ENCODE measurements at places on chromosomes 12 and 14. TPM values are rescaled to one million over a fixed set of nuclear protein-coding genes. Genes with fewer than 3 reads are reported as not detected.

CIDEB gene
- polyA plus RNA-seq = 2.6 TPM

GRCh38 chr12:47989666-47990065, 14.6 kb downstream of the COL2A1 start:
- no peak for DNase-seq

DNA sequence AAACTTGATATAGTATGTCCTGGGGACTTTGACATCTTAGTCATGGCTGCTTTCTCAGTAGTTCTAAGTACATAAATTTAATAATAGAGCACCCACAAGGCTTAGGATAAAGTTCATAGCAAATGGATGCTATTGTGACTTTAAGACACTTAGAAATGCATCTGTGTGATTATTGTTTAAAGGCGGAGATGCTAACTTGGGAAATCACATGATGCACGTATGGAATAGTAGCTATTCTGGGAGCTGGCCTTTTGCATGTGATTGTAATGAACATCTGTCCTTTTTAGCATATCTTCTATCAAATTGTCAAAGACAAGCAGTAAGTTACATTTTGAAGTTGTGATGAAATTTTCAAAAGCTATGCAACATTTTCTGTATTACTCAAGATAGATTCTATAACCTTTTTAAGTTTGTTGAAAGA, 46.7 kb upstream of the ATP2A2 start:
- no peak for DNase-seq

DNA sequence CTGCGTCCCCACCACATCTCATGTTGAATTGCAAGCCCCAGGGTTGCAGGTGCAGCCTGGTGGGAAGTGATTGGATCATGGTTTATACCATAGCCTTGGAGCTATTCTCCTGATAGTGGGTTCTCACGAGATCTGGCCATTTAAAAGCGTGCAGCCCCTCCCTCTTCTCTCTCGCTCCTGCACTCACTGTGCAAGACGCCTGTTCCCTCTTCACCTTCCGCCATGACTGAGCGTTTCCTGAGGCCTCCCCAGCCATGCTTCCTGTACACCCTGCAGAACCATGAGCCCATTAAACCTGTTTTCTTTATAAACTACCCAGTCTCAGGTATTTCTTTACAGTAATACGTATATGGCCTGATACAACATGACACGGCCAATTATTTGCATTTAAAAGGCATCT, 146.6 kb downstream of the RIMBP2 start:
- no peak for DNase-seq
